C1 segment of cervical spinal cord (tissue), 14 donors: ENCODE measurements at places on chromosomes 12 and 14.
A peak's percentile ranks its signal among the peaks of the same experiment; 100 is the strongest.

GRCh38 chr14:32224737-32225377 lies 21.8 kb upstream of the RNU6-8 start:
- DNase-seq: peak; percentile 24

DNA sequence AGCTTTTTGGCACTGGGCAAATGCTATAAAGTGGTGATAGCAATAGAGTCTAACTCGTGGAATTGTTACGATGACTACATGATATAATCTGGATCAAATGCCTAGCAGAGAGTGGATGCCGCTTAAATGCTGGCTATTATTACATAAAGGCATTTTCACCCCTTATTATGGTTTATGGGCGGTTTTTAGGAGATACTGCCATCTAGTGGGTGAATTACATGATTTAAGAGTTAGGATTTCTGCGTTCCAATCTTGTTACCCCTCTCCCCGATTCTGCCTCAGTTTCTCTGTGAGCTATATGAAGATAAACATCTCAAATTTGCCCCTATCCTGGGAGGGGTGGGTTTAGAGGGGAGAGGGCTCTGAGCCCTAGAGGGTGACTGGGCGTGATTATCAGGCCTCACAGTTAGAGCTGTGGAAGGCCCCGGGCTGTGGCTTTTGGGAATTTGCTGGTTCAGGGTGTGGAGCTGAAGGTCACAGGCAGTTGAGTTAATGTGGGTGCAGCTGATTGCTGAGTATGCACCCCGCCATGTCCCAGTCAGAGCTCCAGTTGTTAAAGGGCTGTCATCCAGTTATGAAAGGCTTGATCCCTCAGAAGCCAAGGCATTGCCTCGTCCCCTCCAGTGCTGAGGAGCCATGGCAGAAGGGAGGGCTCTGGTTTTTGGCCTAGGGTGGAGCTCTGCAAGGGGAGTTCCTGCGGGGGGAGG lies 14.4 kb downstream of the CLSTN3 start:
- no peak for DNase-seq

DNA sequence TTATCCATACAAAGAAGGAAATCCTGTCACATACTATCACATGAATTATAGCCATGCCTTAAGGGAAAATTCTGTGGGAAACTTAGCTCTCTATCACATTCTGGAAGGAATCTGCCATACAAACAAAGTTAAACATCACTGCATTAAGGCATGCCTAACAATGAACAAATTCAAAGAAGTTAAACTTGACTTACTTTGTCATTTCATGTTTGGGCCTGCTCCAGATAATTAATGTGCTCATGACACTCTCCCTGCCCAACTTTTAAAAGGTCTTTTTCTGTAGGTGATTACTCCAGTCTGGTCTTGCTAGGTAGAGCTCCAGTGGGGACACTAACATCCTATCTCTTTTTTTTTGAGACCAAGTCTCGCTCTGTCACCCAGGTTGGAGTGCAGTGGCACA lies 230.5 kb downstream of the AEBP2 start:
- no peak for DNase-seq

DNA sequence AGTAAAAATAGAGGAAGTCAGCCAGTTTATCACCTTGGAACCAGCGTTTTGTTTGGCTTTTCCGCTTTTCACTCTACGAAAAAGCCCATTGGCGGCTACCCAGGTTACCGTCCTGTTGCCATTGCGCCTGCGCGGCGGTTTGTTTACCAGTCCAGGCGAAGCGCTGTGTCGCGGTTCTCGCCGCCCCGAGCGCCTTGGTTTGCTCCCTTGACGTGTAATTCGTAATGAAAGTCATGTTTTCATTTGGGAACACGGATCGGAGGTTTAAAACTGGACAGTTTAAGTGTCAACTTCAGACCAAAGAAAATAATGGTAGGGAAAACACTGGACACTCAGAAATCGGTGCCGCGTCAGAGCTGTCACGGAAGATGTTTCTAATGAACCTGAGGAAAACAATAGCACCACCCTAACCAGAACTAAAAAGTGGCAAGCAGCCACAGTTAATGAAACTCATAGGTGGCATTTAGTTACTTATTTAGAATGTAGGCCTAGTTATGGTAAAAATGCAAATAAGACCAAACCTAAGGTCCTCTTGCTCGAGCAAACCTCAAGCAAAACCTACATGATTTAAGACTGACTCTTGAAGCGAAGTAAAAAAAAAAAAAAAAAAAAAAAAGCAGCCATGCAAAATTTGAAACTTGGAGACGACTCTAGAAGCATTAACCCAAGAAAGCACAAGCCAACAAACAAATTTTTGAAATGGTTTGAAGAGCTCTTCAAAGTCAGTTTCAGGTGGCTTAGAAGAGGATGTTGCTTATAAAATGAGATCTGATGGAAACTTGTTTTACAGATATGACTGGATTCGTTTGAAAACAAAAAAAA lies 790 bp upstream of the GPR19 start:
- peak; percentile 81 for DNase-seq

- no peak for DNase-seq
Measured at GRCh38 chr14:68945585-68946488, 33.3 kb downstream of the ACTN1 start.

DNA sequence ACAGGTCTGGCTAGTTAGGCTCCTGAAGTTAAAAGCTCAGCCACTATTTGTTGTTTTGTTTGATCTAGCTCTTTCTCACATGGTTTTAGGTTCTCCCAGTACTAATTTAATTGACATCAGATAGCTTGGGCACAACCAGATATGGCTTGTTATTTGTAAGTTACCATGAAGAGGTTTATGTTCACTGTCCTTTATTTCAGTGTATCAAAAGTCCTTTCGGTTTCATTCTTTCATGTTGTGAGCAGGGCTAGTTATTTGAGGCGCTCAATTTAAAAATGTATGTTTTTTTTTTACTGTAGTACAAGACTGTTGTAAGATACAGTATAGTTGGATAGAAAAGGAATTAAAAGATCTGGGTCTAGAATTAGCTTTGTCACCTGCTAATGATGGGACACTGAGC lies 7.0 kb downstream of the GPX2 start:
- no peak for DNase-seq

DNA sequence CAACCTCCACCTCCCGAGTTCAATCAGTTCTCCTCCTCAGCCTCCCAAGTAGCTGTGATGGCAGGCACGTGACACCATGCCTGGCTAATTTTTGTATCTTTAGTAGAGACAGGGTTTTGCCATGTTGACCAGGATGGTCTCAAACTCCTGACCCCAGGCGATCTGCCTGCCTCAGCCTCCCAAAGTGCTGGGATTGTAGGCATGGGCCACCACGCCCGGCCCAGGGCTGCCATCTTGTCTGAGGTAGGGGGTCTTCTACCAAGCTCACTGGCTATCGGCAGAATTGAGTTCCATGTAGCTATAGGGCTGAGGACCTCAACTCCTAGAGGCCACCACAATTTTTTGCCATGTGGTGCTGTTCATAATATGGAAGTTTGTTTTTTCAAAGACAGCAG lies 115.6 kb downstream of the EGLN3 start:
- no peak for DNase-seq

- DNase-seq: no peak
Measured at GRCh38 chr14:102394717-102395375, 32.1 kb downstream of the TECPR2 start.

DNA sequence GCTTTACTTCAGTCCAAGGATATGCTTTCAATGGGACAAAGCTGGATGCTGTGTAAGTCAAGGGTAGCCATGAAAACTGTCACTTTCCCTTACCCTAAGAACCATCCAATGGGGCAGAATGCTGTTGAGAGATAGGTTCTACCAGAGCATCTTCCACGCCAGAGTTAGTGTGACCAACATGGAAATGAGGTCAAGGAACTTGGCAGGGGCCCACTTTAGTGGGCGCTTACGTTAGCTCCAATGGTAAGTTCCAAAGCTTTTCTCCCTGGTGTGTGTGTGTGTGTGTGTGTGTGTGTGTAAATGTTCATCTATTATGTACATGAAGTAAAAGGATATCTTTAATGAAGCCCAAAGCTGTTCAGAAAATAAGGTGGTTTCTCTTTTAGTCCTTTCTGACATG lies 124.1 kb downstream of the GTF2A1 start:
- DNase-seq: no peak

DNA sequence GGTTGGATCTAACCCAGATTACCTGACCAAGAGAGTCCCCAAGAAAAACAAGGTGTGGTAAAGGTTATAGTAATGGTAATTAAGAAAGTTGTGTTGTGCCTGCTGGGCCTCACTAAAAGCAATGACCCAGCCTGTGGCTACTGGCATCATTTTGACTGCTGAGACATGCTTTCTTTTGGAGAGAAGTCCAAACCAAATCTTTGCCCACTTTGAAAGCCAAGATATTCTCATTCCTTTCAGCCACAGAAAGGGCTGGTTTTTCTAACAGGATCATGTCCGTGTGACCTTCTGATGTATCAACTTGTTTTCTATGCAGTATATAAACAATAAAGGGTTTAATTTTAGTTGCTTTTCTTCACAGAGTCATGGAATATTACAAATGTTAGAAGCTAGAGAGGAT lies 388.6 kb downstream of the RAD51B start:
- DNase-seq: no peak

GRCh38 chr14:100187247-100187833 lies 27.9 kb upstream of the DEGS2 start:
- no peak for DNase-seq

DNA sequence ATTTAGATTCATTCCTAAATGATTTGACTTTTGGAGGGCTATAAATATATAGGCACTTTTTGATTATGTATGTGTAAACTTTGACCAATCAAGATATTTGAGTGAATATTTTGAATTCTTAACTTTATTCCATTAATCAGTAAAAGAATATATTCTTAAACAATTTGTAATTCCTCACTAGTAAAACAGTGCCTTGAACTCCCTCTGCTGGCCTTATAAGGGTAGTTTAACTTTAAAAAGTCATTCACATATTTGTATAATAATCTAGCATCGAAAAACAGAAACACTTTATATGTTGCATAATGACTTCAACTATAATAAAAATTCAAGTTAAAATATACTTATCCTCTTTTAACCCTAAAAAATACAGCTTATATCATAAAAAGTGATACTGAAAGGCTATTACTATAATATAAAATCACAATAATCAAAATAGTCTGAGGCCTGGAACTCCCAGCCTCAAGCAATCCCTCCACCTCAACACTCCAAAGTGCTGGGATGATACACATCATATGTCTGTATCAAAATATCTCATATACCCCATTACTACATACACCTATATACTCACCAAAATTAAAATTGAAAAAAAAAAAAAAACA lies 31.2 kb downstream of the CCDC59 start:
- no peak for DNase-seq

DNA sequence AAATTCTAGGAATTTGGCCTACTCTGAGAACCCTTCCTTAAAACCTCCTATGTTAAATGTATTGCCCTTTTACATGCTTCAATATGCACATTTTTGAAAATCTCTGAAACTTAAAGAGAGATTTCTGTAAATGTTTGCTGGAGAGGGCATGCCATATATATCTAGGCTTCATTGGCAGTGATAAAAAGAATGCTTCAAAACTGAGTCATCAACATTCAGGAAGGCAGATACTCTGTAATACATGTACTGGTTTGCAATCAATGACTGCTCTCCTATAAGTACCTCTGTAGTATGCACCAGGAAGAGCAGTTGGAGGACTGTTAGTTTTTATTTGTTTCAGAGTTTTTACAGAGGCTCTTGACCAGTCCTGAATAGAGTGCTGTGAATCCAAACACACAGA lies 739.9 kb downstream of the SLC16A7 start:
- DNase-seq: no peak

- no peak for DNase-seq
Measured at GRCh38 chr12:30830751-30831150, 76.0 kb upstream of the CAPRIN2 start.

DNA sequence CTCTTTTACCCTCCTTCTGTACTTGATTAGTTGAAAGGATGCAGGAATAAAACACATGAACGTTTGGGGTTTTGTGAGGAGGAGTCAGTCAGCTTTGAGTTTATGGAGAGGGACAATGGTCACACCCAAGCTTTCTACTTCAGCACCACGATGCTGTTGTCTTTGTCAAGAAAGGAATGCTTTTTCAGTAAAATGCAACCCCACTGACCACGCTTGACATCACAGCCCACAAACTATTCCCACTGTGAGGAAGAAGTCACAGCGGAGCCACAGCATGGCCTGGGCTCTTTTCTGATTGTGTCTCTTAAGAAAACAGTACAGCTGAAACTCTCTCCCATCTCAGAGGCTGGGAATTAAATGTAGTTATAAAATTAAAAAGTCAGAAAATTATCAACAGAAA lies 135.2 kb downstream of the APAF1 start:
- DNase-seq: no peak

- no peak for DNase-seq
Measured at GRCh38 chr14:90628825-90629224, 187.4 kb downstream of the TTC7B start.
